GM13976 (cell line): ENCODE measurements at places on chromosomes 2 and 18.
A peak's percentile ranks its signal among the peaks of the same experiment; 100 is the strongest.

DNA sequence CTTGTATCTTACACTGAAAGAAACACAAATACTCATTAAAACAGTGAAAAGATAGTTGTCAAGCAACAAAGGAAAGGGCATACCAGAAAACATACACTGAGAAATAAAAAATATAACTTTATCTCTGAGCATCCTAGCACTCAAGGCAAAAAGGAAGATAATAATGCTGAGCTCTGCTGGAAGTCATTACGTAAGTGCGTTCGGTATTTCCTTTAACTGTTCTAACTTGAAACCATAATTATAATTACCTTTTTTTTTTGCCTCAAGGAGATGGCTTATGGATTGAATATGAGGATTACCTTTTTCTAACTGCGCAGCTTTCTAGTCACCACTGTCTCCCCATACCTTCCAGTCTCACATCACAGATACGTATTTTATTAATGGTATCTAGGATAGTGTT, 308.1 kb downstream of the GBX2 start:
- no peak for DNase-seq

- DNase-seq = no peak
These were observed 133.5 kb downstream of the ASXL3 start for GRCh38 chr18:33711514-33711913.

DNA sequence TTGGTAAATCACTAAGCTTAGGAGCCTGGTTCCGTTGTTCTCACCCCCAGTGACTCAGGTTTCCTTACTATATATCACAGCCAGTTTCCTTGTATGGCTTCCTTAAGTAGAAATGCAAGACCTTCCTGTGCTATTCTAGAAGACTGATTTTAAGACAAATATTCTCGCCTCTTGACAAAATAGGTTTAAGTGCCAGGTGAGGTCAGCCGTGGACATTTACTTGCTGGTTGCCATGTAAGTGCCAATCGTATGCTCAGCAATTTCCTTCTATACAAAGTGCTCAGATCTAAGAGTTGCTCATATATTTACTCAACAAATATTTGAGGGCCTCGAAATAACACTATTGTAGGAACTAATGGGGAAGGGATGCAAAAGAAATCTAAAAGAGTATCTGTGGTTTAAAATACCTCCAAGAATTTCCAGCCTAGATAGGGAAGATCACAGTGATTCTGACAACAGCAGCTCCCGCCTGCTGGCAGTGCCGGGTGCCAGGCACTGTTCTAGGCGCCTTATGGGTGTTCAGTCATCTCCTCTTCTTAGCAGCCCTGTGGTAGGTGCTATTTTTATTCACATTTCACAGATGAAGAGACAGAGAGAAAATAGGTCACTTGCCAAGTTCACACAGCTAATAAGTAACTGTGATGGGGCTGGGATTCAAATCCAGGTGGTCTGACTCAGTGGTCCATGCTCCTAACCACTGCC, 95.3 kb upstream of the B3GNT7 start:
- DNase-seq = no peak

GRCh38 chr18:22545066-22545760, 127.5 kb upstream of the CTAGE1 start:
- no peak for DNase-seq

- DNase-seq = no peak
These were observed 61.3 kb upstream of the ITGA4 start for GRCh38 chr2:181395851-181396250.

DNA sequence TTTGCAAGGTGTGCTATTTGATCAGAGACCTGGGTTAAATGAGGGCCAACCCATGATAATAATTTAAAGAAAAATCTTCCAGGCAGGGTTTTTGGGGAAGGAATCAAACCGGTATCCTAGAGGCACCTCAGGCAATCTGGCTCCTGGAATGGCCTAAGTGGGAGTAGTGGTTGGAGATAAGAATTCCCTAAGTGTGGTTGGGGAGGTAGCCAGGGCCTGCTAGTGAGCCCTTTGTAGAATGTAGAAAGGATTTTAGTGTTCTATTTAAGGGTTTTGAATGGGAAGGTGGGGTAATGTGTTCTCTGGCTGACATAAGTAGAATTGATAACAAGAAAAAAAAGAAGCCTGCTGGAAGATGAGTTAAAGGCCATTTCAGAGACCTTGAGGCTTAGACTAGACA, 422.2 kb downstream of the XIRP2 start:
- DNase-seq = no peak

- no peak for DNase-seq
These were observed 76.2 kb downstream of the CDK15 start for GRCh38 chr2:201882353-201883090.

DNA sequence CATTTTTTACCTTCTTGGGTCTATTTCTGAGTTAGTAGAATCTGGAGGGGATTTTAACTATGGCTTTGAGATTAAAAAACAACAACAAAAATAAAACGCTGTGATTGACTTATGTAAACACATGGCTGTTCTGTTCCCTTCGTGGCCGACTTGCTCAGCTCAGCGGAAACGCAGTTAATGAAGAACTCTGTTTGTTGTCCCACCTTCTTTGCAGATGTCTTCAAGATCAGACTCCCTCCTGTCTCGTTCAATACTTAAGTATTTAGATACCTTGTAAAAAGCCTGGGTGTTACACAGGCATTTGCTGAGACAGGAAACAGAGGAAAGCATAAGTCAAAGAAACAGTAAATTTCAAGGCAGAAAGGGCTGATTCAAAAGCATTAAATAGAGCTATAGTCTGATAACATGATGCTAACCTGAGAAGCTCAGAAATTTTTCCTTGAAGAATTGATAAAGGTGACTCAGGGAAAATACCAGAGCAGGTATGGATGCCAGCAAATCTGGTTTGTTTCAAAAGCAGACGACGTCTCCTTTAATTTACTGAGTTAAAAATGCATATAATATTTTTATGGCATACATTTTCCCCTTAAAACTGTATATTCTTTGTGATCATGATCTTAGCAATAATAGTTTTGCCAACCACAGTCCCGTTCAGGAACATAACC, 21.7 kb upstream of the POLI start:
- DNase-seq = no peak

GRCh38 chr2:43540021-43540779, 55.6 kb downstream of the THADA start:
- no peak for DNase-seq

GRCh38 chr2:217756375-217757107, 246.3 kb downstream of the TNS1 start:
- DNase-seq = peak; percentile 86
